ENCODE measurements at places on chromosomes 12 and 14.

DNA sequence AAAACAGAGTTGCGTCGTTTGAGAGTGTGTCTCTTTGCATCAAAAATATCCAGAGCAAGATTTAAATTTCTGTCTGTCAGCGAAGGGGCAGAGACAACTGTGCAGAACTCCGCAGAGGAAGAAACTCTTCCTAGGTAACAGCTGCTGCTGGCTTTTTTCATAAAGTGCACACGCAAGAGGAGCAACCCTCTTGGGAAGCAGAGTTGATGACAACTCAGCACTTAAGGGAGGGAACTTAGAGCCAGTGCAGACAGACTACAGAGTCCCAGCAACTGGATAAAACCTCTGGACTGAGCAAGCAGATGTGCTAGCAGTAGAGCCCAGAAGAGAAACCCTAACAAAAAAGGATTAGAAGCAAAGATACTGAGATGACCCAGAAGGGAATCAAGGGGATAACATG is 337.1 kb downstream of the PCNX1 start:
- no peak for DNase-seq

GRCh38 chr14:36690311-36691040 is 28.8 kb downstream of the PAX9 start:
- DNase-seq: no peak

DNA sequence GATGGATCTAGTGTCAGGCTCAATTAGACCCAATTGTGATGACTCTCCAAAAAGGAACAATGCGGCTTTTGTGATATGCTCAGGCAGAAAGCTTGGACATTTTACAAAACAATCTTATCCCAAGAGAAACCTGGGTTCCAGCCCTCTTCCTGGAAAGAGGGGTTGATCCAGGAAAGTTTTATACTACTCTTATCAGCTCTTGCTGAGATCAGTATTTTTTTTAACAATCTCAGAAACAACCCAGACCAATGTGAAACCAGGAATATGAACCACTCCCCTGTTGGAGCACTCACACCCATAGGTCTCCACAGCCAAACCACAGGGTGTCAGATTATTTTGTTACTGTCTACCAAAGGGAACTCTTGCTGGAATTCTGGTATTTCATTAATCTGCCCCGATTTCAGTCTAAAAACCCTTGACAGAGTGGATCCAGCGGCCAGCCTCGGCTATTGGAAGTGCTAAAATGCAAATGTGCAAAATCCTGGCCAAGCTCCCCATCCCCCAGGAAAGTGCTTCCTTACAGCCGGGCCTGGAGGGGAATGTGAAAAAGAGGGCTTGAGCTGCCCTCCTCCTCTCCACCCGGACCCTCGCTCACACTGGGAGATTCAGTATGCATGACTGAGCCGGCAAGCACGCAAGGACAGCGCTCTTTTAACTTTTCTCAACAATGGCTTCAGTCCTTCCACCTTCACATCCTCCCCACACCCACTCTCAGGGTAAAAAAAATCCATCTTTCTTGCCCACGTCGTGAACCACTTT is 4.0 kb downstream of the FBXL14 start:
- DNase-seq: no peak

GRCh38 chr12:31217356-31218130 is 108.4 kb downstream of the SINHCAF start:
- DNase-seq: no peak

DNA sequence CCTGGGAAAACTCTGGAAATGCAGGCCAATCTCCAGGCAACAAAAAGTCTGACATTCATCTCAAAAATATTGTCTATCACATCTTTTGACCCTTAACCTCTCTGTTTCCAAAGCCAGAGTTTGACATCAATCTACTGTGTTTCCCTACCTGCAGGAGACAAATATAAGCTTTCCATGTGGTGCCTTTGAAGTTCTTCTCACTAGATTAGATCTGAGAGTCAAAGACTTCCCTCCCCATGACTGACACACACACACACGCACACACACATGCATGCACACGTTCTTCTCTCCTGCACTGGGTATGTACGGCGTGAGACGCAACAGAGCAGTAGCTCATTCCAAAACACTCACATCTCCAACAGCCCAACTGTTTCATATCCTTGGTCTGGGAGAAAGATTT is 8.1 kb upstream of the ITPR2 start:
- DNase-seq: no peak

Data from AG08396 (cell line).